ENCODE measurements at places on chromosomes 6 and 20.

GRCh38 chr20:20051767-20052073 lies 546 bp downstream of the CRNKL1 start:
- DNase-seq, result no peak

- DNase-seq, result no peak
Observed at GRCh38 chr6:25537349-25538018, 114.5 kb upstream of the SCGN start.

- DNase-seq, result no peak
Observed at GRCh38 chr20:46755483-46756413, 46.3 kb downstream of the SLC2A10 start.

GRCh38 chr6:161890133-161890831 lies 616.4 kb upstream of the AGPAT4 start:
- DNase-seq, result no peak

DNA sequence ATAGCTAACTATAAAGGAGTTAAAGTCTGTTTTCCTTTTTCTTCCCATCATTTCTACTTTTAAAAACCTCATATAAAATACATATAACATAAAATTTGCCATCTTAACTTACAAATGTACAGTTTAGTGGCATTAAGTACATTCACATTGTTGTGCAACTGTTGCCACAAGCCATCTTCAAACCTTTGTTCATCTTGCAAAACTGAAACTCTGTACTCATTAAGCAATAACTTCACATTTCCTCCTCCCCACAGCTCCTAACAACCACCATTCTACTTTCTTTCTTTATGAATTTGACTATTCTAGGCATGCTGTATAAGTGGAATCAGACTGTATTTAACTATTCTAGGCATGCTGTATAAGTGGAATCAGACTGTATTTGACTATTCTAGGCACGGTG lies 4.5 kb downstream of the CCDC170 start:
- no peak for DNase-seq

- DNase-seq, result no peak
Observed at GRCh38 chr6:132464538-132465256, 48.2 kb downstream of the STX7 start.

GRCh38 chr6:30985490-30985889 lies 2.0 kb downstream of the MUC21 start:
- no peak for DNase-seq

DNA sequence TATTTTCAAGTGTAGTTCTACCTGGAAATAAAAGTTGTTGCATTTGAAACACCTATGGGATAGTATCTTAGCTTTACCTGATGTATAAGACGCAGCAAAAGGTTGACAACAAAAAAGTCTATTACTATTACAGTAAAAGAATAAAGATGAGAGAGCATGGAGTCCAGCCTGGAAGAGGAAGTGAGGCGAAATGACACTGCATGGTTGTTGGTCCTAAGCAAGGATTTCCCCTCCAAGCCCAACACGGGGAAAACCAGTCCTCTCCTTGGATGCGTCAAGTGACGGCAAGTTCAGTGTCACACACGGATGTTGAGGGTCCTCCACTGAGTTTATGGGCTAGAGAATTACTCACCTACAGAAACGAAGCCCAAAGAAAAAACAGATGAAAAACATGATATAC lies 51.7 kb downstream of the COL11A2 start:
- DNase-seq, result no peak

GRCh38 chr6:109204511-109204910 lies 109.2 kb downstream of the CEP57L1 start:
- no peak for DNase-seq

GRCh38 chr6:143058987-143059386 lies 1.7 kb upstream of the AIG1 start:
- DNase-seq, result no peak

GRCh38 chr6:39313526-39314272 lies 520 bp downstream of the KCNK17 start:
- no peak for DNase-seq

GRCh38 chr6:157099912-157100593 lies 223.3 kb downstream of the TMEM242 start:
- no peak for DNase-seq

DNA sequence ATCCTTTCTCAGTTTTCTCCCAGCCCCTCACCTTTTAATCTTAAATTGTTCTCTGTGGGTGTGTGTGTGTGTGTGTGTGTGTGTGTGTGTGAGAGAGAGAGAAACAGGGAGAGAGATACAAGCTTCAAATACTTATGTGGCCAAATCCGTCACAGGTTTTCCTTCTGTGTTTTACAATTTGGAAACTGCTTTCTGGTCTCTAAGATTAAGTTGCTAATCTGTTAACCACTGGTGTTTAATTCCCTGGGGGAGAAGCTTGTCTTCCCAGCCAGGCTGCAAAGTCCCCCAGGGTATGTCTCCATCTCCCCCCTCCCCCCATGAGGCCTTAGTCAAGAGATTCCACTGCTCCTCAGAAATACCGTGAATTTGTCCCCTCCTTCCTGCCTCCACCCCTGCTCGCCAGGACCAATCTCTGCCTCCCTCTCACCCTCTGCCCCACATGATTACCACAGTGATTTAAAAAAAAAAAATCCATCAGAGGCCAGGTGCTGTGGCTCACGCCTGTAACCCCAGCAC lies 49.0 kb downstream of the RIPOR3 start:
- DNase-seq, result no peak

DNA sequence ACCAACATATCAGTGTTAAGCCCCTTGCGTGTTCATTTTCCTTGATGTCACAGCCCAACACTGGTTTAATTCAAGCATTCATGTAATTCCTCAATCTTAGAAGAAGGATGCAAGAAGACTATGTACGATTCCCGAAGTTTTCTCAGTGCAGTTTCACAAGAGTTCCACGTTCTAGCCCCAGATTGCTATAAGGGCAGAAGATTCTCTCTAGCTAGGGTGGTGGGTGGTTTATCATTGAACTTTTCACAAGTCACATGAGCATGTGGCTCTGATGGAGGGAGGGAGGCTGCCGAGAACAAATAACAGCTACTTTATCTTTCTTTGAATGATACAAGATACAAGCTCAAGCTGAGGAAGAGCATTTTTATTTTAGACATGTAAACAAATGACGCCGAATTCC lies 71.9 kb upstream of the NHSL1 start:
- DNase-seq, result no peak
